NCI-H524 (cell line): ENCODE measurements at places on chromosomes 7 and 10.

- no peak for DNase-seq
Observed at GRCh38 chr10:78831461-78831860, 237.3 kb upstream of the ZMIZ1 start.

GRCh38 chr7:99019523-99020412 lies 124.1 kb downstream of the SMURF1 start:
- no peak for DNase-seq

GRCh38 chr10:103877861-103878260 lies 22.5 kb upstream of the SH3PXD2A start:
- DNase-seq, result no peak

GRCh38 chr7:10412422-10413019 lies 561.2 kb upstream of the PHF14 start:
- DNase-seq, result no peak
